Stimulated activated CD4-positive, alpha-beta T cell treated with anti-CD3 and anti-CD28 coated beads, TNF-alpha, amount 100 ng/mL, for 1 hour (primary cell): ENCODE measurements at places on chromosomes 12 and 14.

GRCh38 chr14:48936849-48937248, 649.3 kb downstream of the RPS29 start:
- no peak for DNase-seq

- DNase-seq, result no peak
These were observed 83.6 kb downstream of the BBS10 start for GRCh38 chr12:76264611-76265012.

DNA sequence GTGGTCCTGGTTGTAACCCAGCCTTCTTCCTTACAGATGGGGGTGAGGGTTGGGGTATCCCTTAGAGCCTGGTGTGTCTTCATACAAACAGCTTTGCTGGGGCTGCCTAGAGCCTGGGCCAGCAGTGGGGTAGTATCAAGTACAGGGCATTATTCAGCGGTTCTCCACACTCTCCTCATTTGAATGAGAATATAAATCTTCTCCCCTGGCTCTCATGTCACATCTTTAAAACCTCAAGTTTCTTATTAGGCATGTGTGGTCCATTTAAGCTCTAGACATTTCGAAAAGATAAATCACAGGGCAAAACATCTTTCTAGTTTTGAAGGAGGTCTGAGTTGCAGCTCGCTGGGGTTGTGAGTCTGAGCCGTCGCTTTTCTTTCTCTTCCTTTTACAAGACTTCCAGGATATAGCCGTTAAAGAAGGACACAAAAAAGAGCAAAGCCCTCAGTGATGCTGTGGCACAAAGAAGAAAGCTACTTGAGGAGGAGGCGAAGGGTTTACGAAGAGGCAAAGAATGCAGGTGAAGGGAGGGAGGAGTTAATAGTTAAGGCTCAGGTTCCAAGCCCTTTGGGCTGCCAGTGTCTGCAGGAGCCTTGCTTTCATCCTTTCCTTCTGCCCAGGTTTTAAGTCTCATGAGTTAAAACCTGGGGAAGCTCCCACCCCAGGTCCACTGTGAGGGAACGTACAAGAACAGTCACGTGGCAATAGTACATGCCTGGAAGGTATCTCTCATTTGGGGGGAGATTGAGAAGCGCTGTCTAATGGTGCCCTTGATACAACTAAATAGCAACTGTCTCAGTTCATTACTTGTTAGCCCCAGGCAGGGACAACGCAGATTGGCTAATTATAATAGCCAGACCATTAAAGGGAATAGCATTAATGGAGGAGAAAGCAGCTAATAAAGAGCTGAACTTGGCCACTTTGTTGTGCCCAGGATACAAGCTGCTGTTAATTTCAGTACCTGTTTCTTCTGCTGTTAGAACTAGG, 94.2 kb downstream of the ETV6 start:
- no peak for DNase-seq

DNA sequence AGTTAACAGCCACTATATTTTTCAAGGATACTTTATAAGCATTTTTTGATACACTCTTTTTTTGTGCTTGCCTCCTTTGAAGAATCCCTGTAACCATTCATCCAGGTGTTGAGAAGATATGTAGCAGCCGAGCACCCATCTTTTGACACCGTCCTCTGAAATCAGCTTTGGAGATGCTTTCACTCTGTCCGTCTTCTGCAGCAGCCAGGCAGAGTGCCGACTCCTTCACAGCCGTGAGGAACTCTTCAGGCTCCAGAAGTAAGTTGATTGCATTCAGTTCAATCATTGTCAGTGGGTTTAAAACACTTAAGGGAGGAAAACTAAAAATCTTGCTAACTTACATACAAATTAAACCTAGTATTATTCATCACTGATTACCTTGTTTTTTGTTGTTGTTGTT, 160.1 kb downstream of the LRFN5 start:
- DNase-seq, result no peak

DNA sequence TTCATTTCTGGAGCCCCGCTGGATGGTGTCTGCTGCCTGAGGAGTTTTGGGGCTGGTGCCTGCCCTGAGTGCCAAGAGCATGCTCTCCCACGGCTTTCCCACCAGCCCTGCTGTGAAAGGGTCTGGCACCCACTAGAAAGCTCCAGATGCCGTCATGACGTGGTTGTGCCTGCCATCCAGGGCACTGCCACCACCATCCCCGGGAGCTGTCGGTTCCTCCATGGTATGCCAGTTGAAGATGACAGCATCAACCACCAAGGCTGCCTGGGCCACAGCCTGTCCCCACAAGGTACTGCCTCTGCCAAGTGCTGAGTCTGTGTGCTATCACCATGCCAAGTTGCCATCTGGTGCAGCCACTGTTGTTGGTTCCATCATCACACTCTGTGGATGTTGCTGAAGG, 85.9 kb downstream of the TTC8 start:
- DNase-seq, result no peak

- DNase-seq, result no peak
These were observed 215.9 kb upstream of the HMGA2 start for GRCh38 chr12:65608319-65608916.

- no peak for DNase-seq
These were observed 142.8 kb downstream of the NUAK1 start for GRCh38 chr12:105995961-105996431.

DNA sequence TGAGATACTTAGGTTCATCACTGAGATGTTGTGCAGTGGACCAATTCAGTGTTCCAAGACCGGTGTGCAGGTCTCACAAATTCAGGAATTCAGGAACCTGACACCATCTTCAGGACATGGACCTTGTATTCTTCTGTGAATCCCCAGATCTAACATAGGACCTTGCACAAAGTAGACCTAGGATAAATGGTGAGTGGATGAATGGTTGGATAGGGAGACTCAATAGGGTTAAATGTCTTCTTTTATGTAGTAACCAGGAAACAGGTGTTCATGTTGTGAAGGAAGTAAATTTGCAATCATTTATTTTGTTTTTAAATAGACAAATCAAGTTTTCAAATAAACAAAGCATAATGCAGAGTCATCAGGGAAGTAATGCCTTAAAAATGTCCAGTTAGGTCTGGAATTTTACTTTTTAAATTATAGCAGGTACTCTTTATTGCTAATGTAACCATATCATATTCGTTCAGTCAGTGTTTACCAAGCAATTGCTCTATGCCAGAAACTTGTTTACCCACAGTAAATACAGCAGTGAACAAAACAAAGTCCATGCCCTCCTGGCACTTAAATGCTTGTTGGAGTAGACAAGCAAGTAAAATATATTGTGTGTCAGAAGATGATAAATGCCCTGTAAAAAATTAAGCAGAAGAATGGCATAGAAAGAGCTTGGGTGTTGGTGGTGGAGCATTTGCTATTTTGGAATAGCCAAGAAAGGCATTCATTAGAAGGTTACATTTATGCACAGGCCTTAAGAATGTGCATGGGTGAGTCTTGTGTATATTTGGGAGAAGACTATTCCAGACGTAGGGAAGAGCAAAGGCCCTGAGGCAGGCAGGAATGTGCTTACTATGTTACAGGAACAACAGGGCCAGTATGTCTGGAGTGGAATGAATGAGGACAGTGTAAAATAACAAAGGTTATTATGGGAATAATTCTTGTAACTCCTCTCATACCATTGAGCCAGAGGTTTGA, 26.3 kb downstream of the RXYLT1 start:
- no peak for DNase-seq

DNA sequence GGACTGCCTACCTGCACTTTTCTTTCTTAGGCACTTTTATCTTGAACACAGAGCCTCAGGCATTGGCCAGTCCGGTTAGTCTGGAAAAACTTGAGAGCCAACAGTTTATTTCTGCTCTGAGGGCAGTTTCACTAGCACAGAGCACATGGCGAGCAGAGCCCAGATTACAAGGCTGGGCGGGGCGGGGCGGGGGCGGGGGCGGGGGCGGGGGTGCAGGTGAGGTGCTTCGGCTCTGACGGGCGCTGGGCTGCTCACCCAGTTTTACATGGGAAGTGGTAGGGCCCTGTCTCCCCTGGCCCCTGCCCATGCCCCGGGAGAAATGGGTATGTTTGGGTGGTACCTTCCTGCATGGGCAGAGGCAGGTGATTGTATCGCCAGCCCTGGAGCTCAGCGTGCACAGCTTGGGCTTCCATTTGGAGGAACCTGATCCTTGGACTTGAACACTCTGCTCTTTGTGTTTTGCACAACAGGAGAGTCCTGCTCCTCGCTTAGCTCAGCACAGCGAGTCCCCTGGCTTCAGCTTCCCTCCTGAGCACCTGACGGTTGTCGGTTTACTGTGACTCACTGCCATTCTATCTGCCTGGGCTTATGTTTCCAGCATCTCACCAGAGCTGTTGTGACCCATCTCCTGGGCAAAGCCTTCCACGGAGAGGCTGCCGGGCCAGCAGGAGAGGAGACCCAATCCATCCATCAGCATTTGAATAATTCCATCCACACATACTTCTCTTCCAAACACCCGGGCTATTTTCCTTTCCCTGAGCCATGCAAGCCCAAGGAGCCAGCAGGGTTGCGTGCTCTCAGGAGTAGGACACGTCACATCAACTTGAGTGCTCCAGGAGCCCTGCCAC, 108.5 kb downstream of the ARF6 start:
- no peak for DNase-seq
